ENCODE measurements at places on chromosomes 2 and 18.
A peak's percentile ranks its signal among the peaks of the same experiment; 100 is the strongest.

- DNase-seq = no peak
These were observed 14.9 kb downstream of the AOX1 start for GRCh38 chr2:200600549-200601225.

DNA sequence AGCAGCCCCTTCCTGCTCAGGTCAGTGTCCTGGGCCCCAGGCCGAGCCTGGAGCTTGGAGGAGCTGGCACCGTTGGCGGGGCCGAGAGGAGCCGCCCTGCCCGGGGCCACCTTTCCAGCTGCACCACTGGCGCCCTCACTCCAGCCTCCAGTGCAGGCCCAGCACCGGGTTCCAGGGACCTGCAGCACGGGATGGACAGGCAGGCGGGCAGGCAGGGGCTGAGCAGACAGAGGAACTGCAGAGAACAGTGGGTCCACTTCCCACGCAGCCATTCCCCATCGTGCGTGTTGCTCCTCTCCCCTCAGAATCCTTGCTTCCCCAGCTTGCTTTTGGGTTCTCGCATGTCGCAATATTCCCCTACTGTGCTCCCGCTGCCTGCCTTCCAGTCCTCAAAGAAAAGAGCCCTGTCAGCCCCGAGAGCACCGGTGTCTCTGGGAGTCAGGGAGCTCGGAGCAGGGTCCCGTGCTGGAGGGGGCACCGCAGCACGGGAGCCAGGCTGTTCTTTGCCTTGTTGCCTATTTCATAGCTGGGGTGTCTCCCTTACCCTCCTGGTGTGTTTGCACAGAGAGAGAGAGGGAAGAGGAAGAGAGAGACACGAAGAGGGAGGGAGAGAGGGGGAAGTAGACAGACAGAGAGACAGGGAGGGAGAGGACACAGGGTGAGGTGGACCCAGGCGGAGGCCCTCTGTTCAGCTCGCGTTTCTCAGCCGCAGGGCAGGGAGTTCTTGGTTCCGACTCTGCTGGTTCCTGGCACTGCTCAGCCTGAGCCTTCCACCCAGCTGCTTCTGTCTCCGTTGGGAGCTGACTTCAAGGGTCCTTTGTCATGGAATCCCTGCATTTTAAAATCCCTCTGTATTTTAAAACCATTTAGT is 126.0 kb downstream of the MBP start:
- DNase-seq = no peak

- DNase-seq = no peak
These were observed 3.9 kb downstream of the KCNK3 start for GRCh38 chr2:26696351-26696816.

DNA sequence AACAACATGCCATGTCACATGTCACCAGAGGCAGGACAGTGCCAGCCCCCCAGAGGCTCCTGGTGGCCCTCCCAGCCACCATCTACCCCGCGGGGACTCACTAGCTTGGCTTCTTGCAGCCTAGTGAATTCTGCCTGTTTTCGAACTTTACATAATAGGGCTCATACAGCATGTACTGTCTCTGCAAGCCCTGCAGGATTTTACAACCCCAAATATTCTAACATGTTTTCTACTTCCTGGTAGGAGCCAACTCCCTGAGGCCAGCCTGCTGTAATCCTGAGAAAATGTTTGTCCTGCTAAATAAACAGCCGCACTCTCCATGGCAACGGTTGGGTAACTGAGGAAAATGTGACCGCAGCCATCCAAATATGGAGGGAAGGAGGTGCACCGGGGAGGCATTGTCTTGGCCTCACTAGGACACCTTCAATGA is 2.7 kb downstream of the PER2 start:
- DNase-seq = no peak

DNA sequence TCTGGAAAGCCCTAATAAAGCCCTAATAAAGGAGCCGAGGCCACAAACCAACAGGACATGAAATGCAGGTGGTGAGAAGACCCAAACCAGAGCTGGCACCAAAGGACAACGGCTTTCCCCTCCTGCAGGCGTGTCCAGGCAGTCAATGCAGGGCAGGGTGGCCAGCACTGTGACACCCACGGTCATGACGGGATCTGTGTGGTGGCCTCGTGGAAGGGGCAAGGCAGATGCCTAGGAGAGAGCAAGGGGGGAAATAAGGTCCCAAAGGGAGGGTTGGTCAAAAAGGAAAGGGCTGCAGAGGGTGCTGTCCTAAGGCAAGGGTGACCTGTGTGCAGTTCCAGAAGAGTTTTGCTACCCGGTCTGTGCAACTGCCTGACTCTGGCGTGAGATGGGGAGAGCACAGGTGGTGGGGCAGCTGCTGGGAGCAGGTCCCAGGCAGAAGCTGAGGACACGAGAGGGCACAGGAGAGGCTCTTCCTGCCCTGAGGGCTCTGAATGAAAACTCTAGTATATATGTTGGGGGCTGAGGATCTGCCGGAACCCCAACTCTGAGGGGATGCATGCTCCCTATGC is 156.7 kb downstream of the TPO start:
- DNase-seq = no peak

DNA sequence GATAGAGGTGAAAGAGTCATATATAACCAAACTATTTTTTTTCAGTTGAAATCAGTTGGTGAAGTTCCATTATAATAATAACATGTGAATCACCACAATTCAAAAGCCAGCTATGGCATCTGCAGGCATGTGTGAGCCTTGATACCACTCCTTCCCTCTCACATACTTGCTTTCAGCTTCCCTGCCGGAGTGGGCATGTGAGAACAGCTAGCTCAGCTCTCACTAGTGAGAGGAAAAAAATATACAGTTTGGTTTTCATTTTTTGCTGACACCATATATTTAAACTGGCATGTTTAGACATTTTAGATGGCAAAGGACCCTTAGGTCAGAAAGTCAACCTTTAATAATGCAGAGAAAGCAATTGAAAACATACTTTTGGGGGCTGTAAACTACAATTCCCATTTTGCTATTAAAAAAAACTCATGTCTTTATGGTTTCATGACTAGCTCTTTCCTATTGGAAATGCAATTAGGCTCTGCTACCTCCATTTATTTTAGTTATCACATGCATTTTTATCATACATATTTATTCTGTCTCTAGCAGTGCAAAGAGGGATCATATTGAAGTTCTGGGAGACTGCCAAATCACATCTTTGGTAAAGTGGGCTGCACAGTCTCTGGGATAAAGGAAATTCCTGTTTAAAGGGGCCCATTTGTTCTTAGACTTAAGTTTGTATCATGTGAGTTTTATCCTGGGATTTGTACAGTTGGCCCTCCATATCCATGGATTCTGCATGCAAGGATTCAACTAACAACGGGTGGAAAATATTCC is 33.2 kb upstream of the SLC40A1 start:
- DNase-seq = no peak

DNA sequence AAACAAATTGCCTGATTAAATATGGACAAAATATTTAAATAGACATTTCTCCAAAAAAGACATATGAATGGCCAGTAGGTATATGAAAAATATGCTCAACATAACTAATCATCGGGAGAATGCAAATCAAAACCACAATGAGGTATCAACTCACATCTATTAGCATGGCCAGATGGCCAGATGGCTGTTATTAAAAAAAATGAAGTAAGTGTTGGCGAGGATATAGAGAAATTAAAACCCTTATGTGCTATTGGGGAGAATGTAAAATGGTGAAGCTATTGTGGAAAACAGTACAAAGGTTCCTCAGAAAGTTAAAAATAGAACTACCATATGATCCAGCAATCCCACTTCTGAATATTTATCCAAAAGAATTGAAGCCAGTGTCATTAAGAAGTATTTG is 272.3 kb upstream of the ZNF804A start:
- no peak for DNase-seq

GRCh38 chr18:73283032-73283431 is 415.2 kb upstream of the NETO1 start:
- no peak for DNase-seq

DNA sequence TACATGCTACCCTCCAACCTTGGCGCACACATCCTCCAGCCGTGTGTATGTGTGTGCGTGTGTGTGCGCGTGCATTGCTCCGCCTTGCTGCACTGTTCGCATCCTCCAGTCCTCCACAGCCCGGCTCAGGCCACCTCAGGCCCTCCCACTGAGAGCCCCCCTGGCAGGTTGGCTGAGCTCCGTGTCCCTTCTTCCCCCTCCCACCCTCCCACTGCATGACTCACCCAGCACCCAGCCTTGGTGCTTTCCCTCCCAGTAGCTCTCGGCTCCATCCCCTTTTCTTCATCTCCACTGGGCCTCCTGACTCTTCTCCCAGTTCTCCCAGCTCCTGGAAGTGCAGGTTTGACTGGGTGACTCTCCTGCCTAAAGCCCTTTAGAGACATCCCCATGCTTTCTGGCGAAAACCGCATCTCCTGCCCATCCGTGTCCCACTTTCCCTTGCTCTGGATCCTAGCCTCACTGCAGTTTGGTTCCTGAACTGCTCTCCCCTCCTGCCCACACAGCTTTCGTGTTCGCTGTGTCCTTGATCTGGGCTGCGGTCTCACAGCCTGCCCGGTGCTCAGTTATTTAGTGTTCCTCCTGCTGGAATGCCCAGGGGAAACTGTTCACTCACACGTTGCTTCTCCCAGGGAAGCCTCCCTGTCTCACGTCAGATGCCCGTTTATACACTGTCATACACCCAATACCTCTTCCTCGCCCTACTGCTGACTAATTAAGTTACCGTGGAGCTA is 4.9 kb downstream of the TMEM177 start:
- DNase-seq = peak; percentile 53

- DNase-seq = no peak
These were observed 140.3 kb downstream of the TRIB2 start for GRCh38 chr2:12856934-12857601.

- DNase-seq = peak; percentile 16
These were observed 247.9 kb downstream of the TSN start for GRCh38 chr2:122003196-122003940.

DNA sequence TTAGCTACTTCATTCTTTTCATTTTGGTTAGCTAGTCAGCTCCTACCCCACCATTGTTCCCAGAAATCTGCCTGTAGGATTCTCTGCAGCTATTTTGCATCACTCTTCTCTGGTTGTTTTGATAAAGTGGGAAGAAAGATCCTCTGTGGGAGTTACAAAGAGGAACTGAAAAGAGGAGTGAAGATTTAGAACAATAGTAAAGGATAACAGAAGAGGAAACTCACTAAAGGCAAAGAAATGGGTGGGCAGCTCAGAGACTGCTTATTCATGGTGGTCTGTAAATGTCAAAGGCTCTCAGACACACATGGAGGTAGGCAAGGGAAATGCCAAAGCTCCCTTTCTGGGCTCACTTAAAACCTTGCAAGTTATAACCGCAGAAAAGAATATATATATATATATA is 17.2 kb upstream of the CD207 start:
- no peak for DNase-seq

GRCh38 chr2:85971366-85971765 is 82.6 kb upstream of the ST3GAL5 start:
- DNase-seq = no peak

- DNase-seq = no peak
These were observed 67.3 kb downstream of the CTNNA2 start for GRCh38 chr2:79580175-79580574.

- no peak for DNase-seq
These were observed 107.6 kb upstream of the MAP3K20 start for GRCh38 chr2:172968061-172968469.

- DNase-seq = no peak
These were observed 10.2 kb downstream of the DSG4 start for GRCh38 chr18:31386741-31387140.

DNA sequence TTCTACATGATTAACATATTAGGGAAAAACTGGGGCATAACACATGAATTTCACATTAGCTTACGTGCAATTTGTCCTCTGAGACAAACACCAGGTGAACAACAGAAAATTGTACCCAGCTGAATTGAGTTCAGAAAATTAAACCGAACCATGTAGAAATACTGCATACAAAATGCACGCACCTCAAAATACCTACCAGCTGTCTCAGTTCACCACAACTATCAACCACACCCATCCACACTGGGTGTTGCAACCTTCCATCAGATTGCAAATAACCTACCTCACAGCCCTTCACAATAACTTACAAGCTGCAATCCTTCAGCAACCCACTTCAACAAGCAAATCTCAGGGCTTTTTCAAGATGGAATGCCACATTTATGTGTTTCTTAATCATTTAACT is 55.9 kb downstream of the UNC50 start:
- DNase-seq = no peak

DNA sequence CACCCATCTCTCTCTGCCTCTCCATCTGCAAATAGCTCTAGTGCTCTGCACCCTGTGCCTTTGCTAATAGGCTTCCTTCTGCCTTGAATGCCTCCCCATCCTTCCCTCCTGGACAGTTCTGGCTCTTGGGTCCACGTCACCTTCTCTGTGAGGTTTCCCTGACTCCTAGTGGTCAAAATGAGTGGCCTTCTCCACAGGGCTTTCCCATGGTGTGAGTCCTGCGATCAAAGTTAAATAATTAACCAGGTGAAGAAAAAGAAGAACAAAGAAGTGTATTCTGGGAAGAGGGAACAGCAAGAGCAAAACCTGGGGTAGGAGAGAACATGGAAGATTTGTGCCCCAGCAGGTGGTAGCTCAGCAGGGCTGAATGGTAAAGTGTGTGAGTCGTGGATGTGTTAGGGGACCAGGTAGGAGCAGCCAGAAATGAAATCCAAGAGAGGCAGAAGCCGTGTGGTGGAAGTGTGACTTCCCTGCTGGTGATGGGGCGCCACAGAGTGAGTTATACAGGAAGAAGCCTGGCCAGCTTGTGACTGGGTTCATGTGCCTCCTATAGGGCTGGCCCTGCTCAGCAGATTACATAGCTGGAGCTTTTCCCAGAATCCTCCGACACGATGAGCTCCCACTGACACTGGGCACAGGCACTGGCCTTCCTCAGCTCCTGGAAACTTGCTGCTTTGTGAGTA is 93.8 kb upstream of the LDAH start:
- DNase-seq = no peak
